ENCODE measurements at places on chromosomes 7 and 10. TPM values are rescaled to one million over a fixed set of nuclear protein-coding genes. Genes with fewer than 3 reads are reported as not detected.

Gene CYP2E1
- 3.8 TPM for total RNA-seq

Gene CCDC172
- total RNA-seq: not detected

Gene CAV2
- 170 TPM for total RNA-seq

- DNase-seq: no peak
These were observed 50.3 kb upstream of the RSU1 start for GRCh38 chr10:16867556-16867955.

GRCh38 chr7:54186336-54186735 is 355.8 kb upstream of the VSTM2A start:
- DNase-seq: no peak
